ENCODE measurements at places on chromosomes 5 and 9.

DNA sequence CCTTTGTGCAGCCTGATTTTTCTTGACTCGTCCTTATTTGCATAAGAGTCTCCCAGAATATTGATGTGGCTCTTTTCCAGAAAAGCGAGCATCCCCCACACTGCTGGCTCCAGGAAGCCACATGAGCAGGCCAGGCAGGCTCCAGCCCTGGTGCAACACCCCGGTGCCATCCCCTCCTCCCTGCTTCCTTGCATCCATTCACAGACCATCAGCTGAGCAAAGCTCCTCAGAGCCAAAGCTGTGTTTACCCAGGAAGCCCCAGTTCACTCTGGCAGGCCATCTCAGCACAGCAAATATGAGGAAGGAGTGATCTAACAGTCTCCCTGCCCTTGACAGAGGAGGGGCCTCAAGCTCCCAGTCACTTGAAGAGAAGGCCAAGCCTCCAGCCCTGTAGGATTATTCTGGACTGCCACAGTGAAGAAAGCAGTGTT lies 34.4 kb downstream of the INSYN2B start:
- DNase-seq: peak; percentile 32

- peak; percentile 54 for DNase-seq
Measured at GRCh38 chr5:177362610-177363507, 5.1 kb downstream of the RGS14 start.

GRCh38 chr5:98755406-98755805 lies 18.1 kb upstream of the RGMB start:
- no peak for DNase-seq

DNA sequence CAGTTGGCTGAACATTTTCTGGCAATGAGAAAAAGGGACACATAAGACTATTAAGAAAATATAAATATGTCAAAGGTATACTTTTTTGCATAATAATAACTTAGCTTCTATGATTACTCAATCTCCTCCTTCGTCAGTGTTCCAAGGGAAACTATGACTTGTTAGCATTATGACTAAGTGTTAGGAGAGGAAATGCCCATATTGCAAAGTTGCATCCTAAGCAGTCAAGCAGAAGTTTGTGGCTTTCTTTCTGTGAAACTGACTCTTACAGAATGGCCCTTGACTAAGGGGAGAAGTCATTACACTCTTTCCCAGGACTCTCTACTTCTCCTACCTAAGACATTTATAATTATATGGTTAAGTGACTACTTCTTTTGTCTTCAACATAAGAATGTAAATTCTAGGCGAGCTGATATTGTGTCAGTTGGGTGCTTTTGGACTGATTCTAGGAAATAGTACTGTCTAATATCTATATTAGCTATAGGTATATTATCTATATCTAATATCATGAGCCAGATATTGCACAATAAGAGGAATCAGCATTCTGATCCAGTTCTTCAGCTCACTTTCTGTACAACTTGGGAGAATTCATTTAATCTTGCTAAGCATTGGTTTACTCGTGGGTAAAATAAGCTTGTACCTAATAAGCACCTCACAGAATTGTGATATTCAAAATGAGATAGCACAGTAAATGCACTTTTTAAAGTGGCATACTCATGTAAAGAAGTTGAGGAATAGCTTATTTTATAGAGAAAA lies 16.4 kb upstream of the SPINK6 start:
- no peak for DNase-seq

DNA sequence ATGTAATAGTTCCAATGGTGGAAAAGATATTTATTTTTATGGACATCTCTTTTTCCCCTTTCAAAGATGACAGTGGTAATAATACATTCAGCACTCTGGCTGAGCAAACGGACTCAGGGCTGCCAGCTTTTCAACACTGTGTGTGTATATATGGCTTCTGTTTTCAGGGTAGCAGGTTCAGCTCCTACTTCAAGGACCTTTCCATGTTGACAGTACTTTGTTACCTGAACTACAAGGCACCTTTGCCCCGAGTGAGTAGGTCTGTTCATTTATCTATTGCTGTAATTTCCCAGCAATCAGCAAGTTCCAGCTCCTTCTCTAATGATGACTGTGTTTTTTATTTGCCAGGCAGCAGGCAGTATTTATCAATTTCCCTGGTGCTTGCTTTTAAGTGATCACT lies 387.4 kb upstream of the KIF2A start:
- DNase-seq: no peak

DNA sequence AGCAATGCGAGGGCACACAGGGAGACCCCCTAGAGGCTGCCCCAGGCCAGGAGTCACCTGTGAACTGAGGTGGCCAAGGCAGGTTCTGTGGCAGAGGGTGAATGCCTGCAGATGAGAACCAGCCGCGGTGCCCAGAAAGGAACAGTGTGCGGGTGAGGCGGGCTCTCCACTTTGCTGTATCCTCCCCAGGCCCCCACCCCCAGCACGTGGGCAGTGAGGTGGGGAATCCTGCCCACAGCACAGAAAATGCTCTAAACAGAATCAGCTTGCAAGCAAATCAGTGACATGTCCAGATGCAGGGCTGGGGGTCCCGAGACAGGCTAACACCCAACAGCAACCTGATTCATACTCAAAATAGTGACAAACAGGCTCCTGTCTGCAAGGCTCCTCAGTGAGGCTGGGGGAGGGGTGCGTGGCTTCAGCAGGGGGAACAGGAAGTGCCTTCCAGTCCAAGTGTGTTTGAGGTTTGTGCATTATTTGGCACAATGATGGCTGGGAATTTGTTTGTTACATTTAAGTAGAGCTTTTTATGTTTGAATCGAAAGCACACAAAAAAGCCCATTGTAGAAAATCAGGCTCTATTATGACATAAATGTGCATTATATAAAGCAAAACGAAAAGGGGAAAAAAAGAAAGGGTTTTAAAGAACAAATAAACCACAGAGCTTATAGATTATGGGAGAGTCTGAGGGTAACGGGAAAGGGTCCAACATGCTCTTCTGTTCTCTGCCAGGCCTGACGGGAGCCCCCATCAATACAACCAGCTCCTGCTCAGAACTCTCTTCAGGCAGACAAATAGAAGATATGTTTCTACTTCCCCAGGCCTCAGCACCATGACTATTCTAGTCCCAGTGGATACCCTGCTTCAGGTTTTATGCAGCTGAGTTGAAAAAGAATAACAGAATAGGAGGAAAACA lies 201.3 kb downstream of the HSD17B3 start:
- no peak for DNase-seq

GRCh38 chr5:111755345-111755941 lies 1.6 kb downstream of the NREP start:
- DNase-seq: peak; percentile 50

- DNase-seq: no peak
Measured at GRCh38 chr9:68577774-68578591, 37.3 kb upstream of the TMEM252 start.

DNA sequence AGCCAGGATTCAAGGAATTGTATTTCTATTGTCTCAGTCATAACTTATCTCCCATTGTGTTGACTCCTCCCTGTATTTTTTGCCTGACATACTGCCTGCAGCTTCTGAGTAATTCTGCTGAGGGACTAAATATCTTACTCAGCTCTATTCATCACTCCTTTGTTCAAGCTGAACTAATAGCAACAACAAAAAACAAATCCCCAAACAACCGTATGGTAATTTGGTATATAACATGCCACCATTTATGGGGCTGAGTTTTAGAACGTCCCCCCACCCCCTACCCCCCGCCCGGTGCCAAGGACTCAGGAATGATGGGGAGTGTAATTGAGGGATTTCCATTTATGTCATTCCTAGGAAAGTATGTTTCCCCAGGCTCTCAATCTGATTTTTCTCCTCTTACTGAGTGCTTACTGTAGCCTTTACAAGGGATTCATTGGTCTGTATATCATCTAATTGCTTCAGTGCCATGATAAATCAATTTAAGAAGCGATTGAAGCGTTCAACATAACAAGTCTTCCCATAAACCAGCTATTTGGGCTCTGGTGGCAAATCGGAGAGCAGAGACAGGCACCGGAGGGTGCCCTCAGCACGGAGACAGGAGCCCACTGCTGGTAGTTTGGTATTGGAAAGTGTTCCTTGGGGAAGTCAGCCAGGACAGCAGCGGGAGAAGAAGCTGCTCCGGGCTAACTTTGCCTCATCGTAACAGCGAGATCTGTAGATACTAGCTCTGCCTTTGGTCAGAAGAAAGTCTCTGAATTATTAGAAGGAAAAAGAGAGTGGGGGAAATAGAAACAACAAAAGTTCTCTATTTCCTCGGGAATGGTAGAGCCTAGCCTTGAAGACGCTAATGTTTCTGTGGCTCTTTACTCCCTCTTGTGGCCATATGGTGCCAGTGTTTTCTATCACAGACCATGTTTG lies 40.7 kb upstream of the HSD17B4 start:
- peak; percentile 90 for DNase-seq

DNA sequence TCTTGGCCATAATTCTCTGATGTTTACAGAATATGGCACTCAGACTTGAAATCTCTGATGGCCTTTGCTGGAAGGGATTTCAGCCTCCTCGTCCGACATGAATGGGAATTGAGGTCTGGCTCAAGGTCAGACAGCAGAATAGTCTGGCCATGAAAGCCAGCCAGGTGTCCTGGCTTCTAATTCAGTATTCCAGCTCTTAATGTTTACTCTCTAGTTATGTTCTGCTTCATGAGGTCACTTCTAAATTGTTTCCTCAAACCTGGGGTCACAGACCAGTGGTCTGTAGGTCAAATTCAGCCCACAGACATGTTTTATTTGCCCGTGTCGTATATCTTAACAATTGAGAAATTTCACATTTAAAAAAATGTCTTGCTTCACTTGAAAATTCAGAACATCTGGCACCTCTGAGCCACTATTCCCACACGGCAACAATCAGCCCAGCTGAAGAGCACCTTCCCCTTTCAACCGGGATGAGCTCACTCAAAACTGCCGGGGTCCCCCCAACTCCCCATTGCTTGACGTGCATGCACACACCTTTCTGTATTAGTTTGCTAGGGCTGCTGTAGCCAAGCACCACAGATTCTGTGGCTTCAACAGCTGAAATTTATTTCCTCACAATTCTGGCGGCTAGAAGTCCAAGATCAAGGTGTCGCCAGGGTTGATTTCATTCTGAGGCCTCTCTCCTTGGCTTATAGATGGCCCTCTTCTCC lies 243.5 kb downstream of the ENC1 start:
- no peak for DNase-seq

DNA sequence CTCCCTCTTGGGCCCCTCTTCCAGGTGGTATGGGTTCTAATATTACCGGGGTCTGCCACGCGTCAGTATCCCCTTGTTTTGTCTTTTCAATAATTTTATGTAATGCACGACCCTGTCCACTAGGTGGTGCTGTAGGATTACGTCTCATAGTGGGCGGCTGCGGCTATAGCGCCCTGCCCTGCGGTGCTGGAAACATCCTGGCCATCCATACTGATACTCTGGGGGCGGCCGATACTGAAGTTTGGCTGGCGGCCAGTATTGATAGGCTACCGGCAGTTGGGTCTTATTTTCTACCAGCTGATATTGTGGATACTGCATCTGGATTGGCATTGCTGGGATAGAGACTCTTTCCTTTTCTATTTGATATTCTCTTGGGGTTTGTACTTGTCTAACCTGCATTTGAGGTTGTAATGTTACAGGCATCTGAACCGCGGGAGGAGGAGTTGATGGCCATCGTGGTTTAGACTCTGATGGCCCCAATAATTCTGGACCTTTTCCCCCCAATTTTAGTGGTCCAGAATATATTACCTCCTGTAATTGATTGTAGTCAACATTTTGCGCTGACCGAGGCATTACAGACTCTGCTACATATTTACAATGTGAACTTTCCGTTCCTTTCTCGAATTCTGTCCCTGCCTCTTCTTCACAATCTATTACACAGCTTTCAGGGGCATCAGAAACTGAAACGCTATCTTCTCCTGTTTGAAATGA lies 3.3 kb upstream of the TMEM141 start:
- DNase-seq: peak; percentile 89

- DNase-seq: no peak
Measured at GRCh38 chr5:155929112-155929511, 397.9 kb upstream of the SGCD start.

DNA sequence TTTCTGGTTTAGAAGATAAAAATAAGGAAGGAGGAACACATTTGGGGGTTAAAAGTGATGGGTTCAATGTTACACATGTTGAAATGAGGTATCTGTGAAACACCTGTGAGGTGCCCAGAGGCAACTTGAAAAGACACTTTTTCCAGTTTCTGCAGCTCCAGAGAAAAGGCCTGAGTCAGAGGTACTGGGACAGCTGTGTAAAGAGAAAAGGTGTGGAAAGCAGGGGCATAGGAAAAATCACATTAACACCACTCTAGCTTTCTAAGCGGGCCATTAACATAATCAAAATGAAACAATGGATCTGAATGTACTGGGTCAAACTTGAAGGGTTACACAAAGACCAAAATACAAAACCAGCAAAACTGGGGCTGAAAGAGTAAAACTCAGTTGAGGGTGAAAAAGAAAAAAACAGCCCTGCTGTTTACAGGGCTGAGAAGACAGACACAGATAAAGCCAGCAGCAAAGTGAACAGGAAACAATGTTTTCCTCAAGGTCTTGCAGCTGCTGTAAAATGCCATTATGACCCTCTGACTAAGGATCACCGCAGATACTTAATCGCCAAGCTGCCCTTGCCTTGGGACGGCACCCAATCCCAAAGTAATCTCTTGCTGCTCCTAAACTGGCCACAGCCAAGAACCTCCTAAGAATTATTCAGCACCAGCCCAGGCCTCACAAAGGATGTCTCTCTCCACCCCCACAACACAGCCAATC lies 104.7 kb downstream of the DROSHA start:
- DNase-seq: no peak

- DNase-seq: peak; percentile 28
Measured at GRCh38 chr5:76074487-76075065, 8.6 kb upstream of the SV2C start.

DNA sequence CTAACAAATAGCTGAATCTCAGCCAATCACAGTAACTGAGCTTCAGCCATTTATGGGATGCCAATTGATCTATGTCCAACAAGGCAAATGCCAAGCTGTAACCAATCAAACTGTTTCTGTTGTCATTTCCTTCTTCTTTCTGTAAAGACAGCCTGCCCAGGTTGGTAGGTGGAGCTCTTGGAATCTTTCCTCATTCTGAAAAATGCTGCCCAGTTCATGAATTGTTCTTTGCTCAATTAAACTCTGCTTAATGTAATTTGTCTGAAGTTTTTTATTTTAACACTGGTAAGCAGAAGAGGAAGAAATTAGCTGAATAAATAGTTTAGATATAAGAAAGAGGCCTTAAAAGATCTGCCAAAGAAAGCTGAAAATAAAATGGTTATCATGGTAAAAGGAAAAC lies 1235.6 kb downstream of the EFNA5 start:
- no peak for DNase-seq

GRCh38 chr5:179733772-179734126 lies 1.1 kb downstream of the MAML1 start:
- DNase-seq: no peak
